ENCODE measurements at places on chromosomes 1 and 21.

- DNase-seq: no peak
Measured at GRCh38 chr21:39845571-39846130, 21.6 kb upstream of the PCP4 start.

DNA sequence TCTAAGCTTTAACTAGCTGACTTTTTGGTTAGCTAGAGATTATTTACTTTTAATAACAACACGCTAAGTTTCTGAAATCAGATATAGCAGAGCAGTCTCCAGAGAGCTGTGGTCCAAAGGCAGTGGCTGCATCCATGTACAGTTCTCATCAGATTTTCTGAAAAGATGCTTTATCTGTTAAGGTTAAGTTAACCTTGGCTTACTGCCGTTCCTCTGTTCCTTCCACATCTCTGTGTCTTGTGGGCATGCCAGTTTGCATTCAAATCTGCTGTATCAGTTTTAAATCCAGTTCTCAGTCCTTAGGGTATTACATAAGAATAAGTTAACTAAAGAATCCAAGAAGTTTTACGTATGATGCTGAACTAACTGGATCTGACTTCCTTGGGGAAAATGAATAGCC is 46.8 kb downstream of the SPATA46 start:
- no peak for DNase-seq

- no peak for DNase-seq
Measured at GRCh38 chr1:179077396-179077795, 4.5 kb upstream of the TOR3A start.

GRCh38 chr1:175116903-175117302 is 49.3 kb downstream of the TNN start:
- DNase-seq: no peak

GRCh38 chr1:84250668-84251067 is 50.8 kb upstream of the SAMD13 start:
- no peak for DNase-seq

GRCh38 chr21:25831300-25831960 is 96.7 kb downstream of the GABPA start:
- DNase-seq: no peak

- DNase-seq: no peak
Measured at GRCh38 chr1:95230768-95231191, 3.2 kb upstream of the RWDD3 start.

DNA sequence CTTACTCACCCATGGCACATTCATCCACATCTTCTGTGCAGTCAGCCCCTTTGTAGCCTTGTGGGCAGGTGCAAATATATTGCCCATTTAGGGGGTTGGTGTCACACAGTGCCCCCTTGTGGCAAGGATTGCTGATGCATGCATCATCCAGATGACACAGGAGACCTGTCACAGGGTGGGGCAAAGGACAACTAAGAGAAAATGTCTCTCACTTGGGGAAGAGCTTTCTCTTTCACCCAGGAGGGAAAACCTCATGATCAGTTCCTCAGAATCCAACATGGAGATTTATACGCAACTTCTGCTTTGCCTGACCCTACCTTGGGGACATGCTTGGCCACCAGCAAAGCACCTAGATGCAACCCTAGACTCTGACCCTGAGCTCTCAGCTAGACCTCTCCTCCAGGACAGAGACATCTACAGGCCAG is 71.8 kb upstream of the ADAM30 start:
- DNase-seq: peak; percentile 32

DNA sequence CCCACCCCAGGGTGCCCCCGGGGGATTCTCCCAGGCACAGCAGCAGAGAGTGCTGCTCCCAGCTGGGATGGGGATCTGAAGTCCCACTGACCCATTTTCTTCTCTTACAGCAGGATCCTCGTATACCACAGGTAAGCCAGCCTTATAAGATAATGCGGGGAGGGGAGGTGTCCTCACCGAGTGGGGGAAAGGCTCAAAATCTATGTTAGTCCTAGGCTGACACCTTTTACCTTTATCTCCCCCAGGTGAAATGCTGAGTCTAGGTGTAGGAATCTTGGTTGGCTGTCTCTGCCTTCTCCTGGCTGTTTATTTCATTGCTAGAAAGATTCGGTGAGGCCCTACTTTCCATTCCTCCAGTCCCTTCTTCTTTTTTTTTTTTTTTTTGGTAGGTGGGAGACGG is 5.3 kb downstream of the APH1A start:
- DNase-seq: no peak

DNA sequence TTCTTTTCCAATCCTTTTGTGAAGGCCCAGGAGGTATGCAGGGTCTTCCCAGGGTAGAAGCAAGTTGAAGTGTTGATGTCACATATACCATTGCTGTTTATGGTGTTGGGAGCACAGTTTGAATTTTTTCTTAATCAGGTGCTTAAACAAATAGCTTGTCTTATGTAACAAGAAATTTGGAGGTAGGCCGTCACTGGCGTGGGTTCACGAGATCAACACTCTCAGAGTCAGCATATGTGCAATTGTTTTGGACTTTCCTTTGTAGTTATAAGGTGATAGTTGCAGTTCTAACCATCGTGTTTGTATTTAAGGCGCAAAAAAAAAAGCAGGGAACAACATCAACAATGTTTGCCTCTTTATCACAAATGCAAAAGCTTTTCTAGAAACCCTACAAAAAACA is 13.3 kb downstream of the FNBP1L start:
- no peak for DNase-seq

DNA sequence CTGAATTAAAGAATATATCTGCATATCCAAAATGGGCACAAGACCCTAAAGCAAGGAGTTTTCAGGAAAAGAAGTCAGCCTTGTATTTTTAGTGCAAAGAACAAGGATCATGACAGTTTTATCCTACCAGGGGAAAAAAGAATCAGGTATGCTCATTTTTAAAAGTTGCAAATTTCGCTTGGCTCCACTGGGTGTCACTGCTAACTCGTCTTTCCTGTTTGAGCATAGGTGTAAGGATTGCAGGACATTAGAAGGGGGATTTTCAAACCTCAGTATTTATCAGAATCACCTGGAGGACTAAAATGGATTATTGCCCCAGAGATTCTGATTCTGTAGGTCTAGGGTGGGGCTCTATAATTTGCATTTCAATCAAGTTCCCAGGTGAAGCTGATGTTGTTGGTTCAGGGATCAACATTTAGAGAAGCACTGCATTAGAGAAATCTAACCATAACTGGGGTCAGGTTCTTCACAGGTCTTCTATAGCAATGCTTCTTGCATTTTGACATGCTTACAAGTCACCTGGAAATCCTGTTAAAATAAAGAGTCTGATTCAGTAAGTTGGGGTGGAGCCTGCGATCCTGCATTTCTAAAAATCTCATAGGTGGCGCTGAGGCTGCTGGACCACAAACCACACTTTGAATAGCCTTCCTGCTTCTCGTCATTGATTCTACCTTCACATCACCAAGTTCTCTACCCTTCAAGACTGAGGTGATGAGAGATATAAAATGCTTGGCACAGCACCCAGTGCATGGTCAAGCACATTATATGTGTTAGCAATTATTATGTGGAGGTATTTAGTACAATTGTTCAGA is 39.6 kb downstream of the NUF2 start:
- DNase-seq: no peak

GRCh38 chr1:100597784-100598183 is 59.8 kb downstream of the GPR88 start:
- no peak for DNase-seq

GRCh38 chr1:31423418-31423947 is 10.5 kb downstream of the SERINC2 start:
- no peak for DNase-seq

DNA sequence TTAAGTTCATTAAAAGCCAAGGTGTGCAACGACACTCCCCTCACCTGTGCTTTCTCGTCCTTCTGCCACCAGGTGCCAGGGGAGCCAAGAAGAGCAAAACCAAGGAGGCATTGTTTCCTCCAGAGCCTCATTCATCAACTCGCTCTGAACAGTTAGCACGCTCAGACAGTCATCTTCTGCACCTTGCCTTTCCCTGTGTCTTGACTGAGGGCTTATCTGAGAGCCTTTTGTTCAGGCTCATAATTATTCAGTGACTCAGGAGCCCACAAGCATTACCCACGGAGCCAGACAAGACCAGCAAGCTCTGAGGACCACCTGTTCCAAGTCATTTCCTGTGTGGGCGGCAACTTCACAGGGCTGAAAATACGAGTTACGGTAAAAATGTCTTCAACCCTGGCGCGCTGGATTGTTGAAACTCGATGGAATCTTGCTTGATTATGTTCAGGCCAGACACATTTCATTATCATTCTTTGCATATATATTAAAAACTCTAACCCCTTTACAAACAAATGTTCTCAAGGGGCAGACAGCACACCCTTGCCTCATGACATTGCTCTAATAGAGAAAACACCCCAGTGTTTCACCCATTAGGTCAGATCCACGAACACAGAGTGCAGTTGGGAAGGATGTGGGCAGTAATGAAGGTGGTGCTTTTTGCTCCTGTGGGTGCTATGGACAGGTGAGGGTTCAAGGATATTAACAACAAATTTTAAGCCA is 89.7 kb upstream of the RUNX1 start:
- DNase-seq: no peak

DNA sequence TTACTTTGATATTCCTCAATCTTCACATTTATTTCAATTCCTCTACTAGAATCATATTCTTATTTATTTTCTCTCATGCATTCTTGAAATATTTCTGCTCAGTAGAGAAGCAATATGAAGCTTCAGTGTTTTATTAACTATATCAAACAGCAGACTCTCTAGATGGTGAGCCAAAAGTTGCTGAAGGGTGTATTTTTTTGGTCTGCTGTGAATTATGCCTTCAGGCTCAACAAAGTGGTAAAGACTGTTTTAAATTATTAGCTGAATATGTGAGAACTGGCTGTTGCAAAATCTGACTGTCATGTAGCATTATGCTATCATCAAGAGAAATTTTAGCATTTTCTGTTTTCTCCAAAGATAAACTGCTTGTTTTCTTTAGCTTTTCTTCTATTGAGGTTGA is 24.9 kb upstream of the CDC42BPA start:
- DNase-seq: no peak

DNA sequence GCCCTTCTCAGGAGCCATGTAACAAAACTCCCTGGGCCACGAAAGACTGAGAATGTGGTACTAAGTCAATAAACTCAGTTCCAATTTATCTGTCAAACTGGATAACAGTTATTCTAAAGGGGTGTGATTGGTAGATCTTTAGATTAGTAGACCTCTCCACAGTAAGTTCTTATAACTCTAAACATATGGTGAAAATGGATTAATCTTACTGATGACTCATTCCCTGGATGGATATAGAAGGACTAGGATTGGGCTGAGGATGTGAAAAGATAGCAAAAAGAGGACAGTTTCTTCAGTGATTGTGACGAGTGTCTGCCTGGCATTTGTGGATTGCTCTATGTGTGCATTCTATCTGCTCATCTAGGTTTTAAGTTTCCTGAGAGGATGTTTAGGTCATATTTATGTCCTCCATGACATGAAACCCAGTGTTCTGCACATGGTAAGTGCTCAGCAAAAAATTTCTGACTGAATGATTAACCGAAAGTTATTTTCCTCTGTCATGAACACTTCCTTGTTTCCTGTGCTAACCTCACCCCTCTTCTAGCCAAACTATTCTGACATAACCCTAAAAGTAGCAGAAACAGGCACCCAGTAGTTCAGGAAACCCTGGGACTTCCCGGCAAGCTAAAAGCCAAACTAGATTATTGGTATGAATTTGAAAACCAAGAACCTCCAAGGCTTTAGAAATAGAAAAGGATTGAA is 397.5 kb upstream of the PLXNA2 start:
- no peak for DNase-seq

DNA sequence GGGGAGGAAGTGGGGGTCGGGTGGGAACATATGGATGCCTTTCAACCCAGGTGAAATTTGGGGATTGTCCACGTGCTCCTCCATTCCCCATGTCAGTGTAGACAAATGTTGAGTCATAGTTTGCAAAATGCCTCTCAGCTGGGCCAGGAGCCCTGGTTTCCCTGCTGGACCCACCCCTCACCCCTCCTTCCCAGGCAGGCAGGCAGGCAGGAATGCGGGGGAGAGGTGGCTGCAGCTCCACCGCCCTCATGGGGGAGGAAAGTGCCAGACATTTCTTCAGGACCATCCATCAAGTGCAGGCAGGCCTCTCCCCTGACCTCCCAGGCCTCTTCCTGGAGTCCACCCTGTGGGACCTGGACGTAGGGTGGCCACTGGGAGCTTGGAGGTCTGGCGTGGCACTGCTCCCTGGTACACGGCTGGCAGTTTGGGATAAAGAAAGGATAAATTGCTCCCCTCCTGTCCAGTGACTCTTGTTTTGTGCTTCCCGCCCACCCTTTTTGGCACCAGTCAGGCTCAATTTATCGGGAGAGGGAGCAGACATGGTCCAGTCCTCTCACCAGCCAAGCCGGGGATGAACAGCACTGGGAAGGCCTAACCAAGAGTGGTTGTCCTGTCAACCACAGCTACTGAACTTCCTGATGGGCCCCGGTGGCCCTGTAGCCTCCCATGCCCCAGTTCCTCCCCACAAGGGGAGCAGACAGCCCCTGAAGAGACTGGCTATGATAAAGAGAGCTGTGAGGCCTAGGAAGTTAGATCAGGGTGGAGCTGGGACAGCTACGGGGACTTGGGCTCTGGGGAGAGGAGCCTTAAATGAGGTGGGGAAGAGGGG is 18.9 kb downstream of the NPR1 start:
- DNase-seq: peak; percentile 36

- DNase-seq: no peak
Measured at GRCh38 chr1:207261971-207262370, 59.5 kb upstream of the CD55 start.

DNA sequence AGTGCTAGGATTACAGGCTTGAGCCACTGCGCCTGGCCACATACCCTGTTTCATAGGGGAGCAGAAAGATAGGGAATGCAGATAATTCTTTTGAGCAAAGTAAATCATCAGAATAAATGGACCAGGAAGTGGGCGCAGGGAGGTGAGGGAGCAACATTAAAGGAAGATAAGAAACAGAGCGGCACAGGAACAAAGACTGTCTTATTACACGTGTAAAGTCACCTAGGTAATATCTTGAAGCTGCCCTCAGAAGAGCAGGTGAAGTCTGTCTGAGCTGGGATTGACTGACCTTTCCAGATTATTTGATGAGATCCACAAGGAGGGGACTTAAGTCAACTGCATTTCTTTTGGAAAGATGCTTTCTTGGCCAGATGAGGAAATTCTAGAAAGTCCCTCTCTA is 7.7 kb downstream of the EPRS1 start:
- no peak for DNase-seq

DNA sequence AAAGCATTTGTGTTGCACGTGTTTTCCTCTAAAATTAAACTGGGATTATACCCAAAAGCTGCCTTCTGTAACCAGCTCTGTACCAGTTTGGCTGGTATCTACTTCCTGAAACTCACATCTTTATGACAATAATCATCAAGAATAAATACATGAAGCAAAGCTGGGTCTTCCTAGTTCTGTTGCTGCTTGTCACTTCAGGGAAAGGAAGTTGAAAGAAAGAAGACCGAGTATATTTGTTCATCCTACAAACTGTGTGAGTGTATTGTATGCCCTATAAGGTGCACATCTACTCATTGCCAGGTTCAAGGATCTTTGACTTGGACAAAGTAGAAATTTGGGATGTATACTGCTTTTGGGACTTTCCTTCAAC is 29.1 kb upstream of the IFNGR2 start:
- DNase-seq: no peak

GRCh38 chr1:149917571-149918144 is at the start of gene SV2A:
Gene SV2A (minus strand): TSS chr1:149917844. CDS start chr1:149913840, 4,004 bp downstream.
- no peak for DNase-seq

- no peak for DNase-seq
Measured at GRCh38 chr1:113677250-113678158, 81.8 kb downstream of the PHTF1 start.

- DNase-seq: no peak
Measured at GRCh38 chr21:43734928-43735229, 15.9 kb downstream of the PDXK start.
